ENCODE measurements at places on chromosomes 11 and 22.

GRCh38 chr11:46127150-46127638 is 5.9 kb upstream of the PHF21A start:
- peak; percentile 17 for DNase-seq

DNA sequence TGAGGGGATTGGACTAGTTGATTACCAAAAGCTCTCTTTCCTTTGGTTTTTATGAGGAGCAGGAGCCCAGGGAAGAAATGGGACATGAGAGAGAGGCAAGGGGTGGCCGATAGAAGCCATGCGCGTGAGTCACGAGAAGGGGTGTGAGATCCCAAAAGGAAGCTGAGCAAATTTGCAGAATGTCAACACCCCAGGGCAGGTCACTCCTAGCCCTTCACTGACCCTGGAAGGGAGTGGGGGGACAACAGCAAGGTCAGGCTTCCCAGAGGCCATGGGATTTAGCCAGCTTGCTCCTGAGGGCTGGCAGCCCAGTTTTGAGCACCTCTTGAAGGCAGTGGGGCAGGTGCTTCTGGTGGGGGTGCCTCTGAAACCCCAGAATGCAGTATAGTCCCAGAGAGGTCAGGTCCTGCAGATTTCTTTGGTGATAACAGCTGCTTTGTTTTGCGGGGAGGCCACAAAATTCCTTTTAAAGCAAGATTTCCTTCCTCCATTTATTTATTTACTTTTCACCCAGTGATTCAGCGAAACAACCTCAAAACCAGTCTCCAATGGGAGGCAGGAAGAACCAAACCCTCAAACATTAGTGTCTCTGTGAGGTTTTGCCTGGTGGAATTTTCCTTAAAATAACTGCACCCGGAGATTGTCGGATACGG is 40.1 kb upstream of the TIMP3 start:
- DNase-seq: peak; percentile 42

DNA sequence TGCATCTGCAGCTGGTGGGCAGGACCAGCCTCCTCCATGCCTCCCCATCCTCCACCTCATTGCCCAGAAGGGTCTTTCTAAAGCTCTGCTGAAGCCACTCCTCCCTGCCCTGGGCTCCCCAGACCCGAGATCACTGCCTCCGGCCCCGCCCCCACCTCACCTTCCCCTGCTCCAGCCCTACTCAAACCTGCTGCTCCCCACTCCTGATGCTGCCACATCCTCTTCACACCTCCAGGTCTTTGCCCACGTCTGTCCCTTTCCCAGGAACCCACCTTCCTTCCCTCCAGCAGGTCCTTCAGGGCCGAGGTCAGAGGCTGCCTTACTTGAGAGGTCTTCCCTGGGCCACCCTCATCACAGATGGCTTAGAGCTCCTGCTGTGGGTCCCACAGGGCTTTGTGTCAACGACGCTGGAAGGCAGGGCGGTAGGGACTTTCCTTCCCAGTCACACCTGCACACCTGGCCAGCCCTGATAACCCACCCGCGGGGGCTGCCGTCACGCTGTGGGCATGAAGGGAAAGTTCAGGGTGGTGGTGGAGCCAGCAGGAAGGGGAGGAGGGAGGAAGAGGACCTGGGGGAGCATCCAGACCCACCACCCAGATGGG is 11.9 kb downstream of the WNT7B start:
- no peak for DNase-seq

- no peak for DNase-seq
Observed at GRCh38 chr11:82889133-82890001, 10.9 kb downstream of the PRCP start.

- peak; percentile 32 for DNase-seq
Observed at GRCh38 chr11:35714882-35715627, 52.5 kb downstream of the TRIM44 start.

GRCh38 chr11:14551380-14551779 is 31.2 kb upstream of the PSMA1 start:
- no peak for DNase-seq

- DNase-seq: no peak
Observed at GRCh38 chr11:104661901-104662300, 236.4 kb downstream of the CASP12 start.

DNA sequence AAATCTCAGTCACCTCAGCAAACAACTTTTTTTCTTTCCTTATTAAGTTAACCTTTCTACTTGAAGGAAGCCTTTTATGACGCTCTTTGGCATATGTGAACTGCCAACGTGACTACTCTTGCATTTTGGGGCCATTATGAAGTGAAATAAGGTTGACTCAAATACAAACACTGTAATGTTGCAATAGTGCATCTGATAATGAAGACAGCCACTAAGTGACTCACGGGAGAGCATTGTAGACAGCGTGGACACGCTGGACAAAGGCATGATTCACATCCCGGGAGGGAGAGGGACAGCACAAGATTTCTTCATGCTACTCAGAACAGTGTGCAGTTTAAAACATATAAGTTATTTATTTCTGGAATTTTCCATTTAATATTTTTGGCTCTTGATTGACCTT is 560.8 kb downstream of the ETS1 start:
- DNase-seq: peak; percentile 82

GRCh38 chr22:48261706-48262105 is 1499.3 kb downstream of the TBC1D22A start:
- DNase-seq: no peak

DNA sequence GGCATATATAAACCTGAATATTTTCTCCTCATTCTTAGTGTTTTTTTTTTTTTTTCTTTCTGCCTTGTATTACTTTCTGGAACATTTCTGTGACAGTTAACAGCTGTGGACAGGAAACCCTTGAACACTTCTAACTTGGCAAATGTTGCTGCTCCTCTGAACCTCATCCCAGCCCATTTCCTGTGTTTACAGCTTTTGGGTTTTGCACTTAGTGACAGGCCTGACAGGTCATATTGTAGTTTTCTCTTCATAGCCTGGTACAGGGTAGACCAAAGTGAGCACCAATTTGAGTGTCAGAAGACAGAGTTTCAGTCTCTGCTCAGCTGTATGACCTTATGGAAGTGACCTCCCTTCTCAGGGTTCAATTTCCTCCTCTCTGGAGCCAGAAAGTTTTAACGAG is 91.6 kb downstream of the STIM1 start:
- DNase-seq: no peak

DNA sequence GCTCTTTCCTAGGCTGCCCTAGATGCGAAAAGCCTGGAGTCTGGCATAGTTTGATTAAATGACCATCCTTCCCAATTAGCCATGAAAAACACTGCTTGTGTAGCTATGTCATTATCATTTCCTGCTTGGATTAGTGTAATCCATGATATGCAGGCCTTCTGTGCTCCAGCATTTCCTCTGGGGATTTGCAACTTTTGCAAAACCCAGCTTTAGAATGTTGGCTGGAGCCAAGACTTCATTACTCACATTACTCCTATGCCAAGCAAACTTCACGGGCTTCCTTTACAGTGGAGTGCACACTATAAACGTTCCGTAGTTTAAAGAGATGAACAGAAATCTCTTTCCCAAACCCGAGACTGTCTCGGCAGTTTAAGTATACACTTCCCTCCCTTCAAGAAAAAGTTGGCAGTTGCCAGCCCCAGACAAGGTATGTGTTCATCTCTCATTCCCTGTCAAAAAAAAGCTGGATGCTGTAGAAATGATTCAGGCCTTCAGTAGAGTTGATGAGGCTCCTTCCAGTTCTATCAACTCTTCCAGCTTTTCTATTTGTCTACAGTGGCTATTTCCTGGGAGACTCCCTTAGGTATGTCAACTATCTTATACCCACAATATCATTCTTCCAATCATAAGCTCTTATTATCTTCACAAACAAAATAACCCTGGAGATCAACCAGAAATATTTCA is 180.0 kb downstream of the MAML2 start:
- DNase-seq: peak; percentile 80

- peak; percentile 52 for DNase-seq
Observed at GRCh38 chr11:125180413-125181305, 16.1 kb downstream of the PKNOX2 start.

DNA sequence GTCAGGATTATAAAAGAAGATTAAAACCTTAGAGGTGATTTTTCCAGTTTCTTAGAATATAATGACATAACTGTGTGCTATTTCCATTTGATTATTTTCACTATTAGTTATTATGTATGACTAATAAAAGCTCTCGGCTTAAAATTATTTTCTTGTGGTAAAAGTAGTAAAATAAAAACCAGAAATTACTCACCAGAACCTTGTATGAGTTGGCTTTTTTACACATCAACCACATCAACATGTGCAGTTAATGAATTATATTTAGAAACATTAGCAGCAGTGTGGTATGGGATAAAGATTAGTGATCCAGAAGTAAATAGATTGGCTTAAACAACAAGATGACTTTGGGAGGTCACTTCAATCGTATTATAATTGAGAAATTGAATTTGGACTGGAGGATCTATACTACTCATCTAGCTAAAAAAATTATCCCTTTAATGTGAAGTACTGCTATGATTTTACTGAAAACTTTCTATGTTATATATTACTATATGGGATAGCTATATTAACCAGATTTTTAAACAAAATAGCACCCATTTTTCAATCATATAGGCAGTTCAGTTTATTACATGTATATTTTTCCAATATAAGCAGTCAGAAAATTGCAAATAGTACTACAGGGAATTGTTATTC is 2.8 kb upstream of the BCO2 start:
- no peak for DNase-seq

GRCh38 chr11:94089341-94089740 is 39.3 kb upstream of the PANX1 start:
- DNase-seq: no peak

DNA sequence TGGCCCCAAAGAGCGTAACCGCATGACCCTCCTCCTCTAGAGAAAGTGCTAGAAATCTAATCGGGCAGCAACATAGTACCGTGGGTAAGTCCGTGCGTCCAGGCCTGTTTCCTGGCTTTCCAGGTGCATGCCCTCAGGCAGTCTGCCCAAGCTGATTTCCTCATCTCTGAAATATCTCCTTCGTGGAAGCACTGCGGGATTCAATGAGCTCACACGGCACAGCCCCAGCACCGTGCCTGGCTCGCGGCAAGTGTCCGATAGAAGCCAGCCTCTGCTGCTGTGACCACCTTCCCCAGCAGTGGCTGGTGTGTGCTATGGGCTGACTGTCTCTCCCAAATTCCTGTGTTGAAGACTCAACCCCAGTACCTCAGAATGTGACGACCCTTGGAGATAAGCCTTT is 20.7 kb downstream of the RPUSD4 start:
- DNase-seq: no peak

DNA sequence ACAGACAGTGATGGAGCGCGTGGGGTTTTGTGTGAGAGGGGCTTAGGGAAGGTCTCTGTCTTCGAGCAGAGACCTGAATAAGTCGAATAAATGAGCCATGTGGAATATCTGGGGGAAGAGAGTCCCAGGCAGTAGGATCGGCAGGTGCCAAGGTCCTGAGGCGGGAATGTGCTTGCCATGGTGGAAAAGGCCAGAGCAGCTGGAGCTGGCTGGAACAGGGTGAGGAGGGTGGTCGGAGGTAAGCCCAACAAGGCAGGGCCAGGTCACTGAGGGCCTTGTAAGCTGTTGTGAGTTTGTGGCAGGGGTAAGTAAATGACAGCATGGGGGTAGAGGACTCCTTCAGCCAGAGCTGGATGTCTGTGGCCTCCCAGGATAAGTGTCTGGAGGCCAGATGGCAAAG is 71.3 kb downstream of the TP53I11 start:
- no peak for DNase-seq

- peak; percentile 72 for DNase-seq
Observed at GRCh38 chr22:42959576-42960509, 55.1 kb downstream of the PACSIN2 start.

DNA sequence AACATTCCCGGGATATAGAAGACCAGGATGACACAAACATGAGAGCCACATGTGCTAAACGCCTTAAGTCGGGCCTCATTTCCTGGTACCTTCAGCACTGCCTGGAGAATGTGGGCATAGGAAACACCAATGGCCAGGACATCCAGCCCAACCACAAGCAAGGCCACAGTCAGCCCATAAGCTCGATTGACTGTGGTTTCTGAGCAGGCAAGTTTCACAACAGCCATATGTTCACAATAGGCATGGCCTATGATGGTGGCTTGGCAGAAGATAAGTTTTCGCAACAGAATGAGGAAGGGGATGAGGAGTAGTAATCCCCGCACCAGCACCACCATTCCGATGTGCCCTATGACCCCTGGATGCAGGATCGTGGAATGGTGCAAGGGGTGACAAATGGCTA is 26.9 kb upstream of the OR56A1 start:
- no peak for DNase-seq

- no peak for DNase-seq
Observed at GRCh38 chr11:40314327-40314726, 1145.1 kb downstream of the LRRC4C start.

DNA sequence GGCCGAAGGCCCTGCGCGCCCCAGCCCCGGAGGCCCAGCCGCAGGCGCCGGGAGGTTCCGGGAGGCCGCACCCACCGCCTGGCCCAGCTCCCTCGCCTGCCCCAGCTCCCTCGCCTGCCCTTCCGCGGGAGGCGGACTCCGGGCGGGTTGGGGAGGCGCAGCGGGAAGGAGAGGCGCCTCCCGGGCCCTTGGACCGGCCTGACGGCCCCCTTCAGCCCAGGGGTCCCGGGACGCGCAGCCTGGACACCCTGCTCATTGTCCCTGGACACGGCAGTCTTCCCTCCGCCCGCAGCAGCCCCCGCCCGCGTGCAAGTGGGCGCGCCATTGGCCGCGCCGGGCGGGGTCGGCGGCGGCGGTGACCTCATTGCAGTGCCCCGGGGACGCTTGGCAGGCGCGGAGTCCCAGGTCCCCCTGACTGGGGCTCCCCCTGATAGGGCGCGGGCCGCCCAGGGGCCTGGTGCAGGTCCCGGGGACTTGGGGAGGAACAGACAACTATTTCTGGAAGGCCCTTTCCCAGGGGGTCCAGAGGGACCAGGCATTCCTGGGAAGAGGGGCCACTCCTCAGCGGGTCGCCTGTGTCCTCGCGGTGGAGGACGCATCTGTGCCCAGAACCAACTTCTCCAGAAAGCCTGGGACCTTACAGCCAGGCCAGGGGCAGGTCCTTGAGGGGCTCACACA is 501 bp downstream of the CD151 start:
- DNase-seq: peak; percentile 78

DNA sequence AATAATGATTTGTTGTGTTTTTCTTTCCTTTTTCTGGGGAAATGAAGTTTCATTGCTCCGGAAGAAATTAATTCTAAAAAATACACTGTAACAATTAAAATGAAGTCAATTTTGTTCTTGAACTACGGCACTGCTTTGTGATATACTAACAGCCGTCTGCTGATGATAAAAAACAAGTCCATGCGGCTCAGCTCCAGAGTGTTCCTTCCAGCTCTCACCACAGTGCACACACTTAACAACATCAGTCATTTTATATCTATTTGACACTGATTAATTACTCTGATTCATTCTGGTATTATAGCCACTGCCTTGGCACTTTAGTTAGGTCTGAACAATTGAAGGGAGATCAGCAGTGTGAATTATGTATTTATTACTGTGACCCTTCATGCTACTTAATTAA is 97.4 kb upstream of the SLC6A5 start:
- DNase-seq: no peak

- no peak for DNase-seq
Observed at GRCh38 chr11:75201771-75202170, 38.8 kb upstream of the TPBGL start.

Measured in astrocyte of the hippocampus (primary cell).